Caudate nucleus (tissue), 63 donors: ENCODE measurements at places on chromosomes 16 and 17.

- DNase-seq = no peak
Measured at GRCh38 chr17:29710891-29711418, 88.2 kb upstream of the CORO6 start.

DNA sequence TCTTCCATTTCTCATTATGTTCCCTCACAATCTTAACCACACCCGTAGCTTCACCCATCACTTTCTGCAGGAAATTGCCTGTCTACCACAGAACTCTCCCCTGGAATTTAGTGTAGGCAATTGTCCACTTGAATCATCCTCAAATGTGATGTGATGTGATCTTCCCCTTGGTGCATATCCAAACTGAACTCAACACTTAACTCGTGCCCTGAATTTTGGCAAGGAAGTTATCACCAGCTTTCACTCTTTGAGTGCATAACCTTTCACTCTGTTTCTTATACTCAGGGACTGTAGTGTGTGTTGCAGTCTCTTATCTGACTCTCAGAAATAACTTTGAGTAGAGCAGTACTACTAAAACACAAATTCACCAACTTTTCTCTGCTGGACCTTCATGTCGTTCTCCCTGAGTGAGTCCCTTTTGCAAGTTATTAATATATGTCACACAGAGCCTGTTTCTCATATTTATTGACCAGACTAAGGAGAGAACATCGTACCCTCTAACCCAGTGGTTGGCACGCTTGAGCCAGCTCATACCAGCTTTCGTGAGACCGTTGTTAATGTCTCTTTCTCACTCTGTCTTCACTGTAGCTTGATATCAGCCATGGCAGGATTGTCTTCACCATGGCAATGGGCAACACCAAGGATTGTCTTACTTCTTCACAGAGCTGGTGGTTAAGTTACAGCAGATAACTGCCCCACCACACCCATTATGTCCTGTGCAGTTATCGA lies 558.9 kb upstream of the HSBP1 start:
- DNase-seq = no peak

- DNase-seq = no peak
Measured at GRCh38 chr17:7574176-7574953, 5.1 kb upstream of the CD68 start.

DNA sequence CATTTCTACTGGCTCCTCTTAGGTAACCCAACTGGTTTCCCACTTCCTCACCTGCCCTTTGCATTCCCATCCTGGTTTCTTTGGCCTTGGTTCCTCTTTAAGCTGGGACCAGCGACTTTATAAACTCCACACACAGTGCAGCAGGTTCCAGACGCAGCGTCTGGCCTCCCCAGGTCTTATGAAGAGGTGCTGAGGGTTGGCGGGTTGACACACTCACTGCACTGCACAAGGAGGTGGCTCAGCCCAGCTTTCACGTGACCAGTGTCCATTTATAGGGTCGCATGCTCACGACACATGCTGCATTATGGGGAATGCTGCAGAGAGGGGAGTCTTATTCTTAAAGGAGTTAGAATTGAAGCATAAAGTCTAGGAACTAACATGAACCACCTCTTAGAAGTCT lies 70.8 kb downstream of the ZFHX3 start:
- no peak for DNase-seq

GRCh38 chr16:79054211-79054984 lies 546.1 kb downstream of the MAF start:
- no peak for DNase-seq

GRCh38 chr16:58459344-58460218 lies 40.4 kb upstream of the NDRG4 start:
- DNase-seq = no peak

GRCh38 chr17:18356624-18357023 lies 6.7 kb downstream of the SHMT1 start:
- no peak for DNase-seq

GRCh38 chr16:47033176-47033575 lies 59.7 kb upstream of the DNAJA2 start:
- DNase-seq = no peak

- DNase-seq = no peak
Measured at GRCh38 chr16:89194340-89195311, 5.7 kb downstream of the SLC22A31 start.

DNA sequence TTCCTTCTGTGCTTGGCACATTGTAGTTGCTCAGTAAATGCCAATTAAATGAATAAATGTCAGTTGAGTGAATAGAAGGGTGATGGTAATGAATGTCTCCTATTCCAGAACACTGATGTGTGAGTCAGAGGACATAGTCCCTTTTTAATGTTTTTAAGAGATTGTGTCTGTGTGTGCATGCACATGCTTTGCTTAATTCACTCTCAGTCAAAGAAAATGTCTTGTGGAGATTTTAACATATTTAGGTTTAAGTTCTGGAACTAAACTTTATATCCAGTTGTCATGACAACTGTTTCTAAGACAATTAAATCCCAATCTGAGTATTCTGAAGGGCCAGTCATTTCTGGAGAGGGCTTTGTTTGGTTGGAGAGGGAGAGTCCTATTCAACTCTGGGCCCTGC lies 255.3 kb upstream of the CDH11 start:
- DNase-seq = no peak

DNA sequence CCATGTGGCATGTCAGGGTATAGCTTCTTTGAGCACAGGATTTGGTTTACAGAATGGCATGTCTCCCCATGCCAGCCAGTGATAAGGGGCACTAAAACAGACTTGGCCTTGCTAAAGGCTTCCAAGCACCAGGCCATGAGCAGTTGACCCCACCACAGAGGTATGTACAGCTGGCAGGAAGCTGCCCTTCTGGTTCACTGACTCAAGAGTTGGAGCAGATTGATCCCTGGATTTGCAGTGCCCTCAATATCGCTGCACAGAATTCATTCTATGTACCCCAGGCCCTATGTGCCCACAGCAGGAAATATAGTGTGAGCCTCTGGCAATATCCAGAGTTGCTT lies 24.3 kb downstream of the HLF start:
- no peak for DNase-seq

- no peak for DNase-seq
Measured at GRCh38 chr17:60535382-60536279, 9.6 kb upstream of the APPBP2 start.

GRCh38 chr17:44548376-44549230 lies 8.7 kb upstream of the FZD2 start:
- DNase-seq = no peak

DNA sequence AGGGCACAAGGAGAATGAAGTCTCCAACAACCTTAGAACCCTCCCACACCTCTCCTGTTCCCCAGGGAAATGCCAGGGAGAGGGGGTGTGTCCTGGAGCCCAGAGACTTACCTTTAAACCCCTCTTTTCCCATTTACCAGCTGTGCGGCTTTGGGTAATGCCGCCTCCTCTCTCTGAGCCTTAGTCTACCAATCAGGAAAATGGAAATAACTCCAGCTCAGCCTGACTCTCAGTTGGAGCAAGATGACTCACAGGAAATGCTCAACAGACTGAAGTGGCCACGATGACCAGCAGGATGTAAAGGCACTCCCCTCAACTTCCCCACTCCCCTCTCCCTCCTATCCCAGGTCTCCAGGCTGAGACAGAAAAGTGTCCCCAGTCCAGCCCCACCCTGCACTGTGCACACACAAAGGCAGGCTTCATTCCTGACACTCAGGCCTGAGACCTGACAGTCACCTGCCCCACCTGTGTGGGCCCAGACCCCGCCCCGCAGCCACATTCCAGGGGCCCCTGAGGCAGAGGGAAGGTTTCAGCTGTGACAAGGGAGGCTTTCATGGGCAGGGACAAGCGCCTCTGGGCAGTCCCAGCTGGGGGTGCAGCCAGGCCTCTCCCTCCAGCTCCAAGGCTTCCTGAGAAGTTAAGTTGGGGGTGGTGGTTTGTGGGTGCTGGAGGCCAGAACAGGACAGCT lies 3.0 kb upstream of the KRT15 start:
- DNase-seq = no peak

DNA sequence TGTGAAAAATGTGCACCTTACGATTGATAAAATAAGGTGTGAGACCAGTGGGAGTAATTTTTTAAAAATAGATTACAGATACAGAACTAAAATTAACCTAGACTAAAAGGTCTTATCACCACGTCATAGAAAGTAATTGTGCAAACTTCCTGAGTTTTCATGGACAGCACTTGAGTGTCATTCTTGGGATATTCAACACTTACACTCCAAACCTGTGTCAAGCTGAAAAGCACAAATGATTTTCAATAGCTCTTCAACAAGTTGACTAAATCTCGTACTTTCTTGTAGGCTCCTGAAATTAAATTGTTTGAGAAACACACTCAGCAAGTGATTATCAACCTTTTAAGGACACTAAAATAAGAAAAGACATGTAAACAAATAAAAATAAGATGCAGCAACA lies 20.5 kb downstream of the BRCA1 start:
- DNase-seq = no peak

DNA sequence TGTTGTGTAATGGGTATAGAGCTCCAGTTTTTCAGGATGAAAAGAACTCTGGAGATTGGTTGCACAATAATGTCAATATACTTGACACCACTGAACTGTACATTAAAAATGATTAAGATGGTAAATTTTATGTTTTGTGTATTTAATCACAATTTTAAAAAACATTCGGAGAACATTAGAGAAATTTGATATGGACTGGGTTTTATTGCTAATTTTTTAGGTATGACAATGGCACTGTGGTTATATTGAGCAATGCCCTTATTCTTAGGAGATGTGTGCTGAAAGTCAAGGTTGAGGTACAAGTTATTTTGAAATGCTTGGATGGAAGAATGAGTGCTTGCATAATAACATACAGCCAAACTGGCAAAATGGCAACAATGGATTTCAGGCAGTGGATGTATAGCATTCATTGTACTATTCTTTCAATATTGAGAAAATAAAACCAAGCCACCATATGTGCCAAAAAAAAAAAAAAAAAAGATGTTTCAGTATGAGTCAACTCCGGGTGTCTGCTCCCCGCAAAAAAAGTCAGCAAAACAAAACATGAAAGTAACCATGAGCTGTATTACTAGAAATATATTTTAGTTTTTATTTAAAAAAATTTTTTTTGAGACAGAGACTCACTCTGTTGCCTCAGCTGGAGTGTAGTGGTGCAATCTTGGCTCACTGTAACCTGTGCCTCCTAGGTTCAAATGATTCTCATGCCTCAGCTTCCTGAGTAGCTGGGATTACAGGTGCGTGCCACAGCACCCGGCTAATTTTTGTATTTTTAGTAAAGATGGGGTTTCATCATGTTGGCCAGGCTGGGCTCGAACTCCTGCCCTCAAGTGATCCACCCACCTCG lies 19.8 kb downstream of the HOXB1 start:
- no peak for DNase-seq

DNA sequence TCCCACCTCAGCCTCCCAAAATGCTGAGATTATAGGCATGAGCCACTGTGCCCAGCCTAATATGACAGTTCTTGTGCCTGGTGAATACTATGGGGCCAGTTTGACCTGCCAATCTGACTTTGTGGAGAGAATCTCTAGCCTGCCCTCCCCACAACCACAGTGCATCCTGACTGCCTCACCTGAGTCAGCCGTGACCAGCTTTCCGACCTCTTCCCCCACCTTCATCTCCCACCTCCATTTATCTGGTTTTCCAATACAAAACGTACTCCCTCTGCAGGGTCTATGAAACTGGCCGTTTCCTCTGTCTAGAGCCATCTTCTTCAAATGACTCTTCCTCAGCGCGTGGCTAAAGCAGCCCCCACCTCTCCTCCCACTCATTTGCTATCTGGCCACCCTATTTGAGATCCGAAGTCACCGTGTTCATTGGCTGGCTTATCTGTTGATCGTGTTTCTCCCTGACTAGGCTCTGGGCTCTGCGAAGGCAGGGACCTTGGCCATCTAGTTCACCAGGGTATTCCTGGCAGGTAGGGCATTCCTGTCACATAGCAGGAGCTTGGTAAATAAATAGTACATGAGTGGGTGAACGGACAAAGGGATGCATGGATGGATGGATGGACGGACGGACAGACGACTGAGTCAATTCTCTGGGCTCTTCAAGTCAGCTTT lies 22.3 kb upstream of the PLLP start:
- DNase-seq = no peak

GRCh38 chr16:17105239-17105797 lies 365.4 kb downstream of the XYLT1 start:
- no peak for DNase-seq

DNA sequence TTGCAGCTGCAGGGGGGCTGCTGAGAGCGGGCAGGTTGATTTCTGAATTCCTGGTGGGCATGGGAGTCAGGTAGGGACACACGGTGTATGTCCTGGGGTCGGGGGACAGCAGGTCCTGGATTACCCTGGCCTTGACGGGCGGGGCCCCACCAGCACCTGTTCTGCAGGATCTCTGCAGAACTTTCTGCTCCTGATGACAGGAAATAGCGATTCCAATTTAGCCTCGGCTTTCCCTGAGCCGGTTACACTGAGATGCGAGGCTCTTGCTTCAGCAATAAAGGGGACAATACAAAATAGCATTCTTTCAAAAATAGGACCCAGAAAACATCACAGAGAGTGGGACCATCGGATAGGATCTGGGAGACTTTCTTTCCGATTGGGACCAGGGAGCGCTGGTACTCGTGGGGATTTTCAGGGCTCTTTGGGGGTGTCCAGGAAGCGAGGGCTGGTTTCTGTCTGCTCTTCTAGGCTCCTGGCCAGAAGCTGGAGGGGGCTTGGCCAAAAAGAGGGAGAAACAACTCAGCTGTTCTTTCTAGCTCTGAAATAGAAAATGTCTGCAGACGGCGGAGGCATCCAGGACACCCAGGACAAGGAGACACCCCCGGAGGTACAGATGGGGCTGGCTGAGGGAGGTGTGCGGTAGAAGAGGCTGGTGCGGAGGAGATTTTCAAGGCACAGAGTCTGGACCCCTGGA lies 642 bp downstream of the ZNF205 start:
- no peak for DNase-seq

DNA sequence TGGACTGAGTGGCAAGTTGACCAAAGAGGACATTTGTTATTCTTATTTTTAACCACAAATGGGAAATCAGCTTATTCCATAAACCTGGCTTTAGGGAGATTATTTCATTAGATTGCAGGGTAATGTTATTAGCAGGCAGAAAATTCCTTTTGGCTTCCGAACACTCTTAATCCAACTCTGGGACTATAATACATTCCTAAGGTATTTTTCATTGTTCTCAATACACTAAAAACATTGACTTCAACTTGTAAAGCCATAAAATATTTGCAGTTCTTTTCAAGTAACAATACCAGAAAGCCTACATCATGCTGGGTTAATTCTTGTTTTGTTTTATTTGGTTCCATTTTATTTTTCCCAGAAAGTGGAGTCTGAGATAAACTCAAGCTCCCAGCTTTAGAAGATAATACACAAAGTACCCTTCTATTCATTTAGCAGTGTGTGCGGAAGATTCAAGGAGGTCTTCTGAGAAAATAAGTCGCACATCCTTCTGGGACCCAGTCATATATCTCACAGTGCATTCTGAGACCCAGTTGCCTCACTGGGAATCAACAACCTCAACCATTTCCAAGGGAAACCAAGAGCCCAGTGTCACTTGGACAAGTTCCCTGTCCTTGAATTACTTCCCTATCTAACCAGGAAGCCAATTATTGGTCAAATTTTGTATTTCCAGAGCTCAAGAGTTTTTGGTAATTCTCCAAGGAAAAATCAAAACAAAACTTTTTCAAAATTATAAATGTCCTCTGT lies 389.6 kb upstream of the DYNLRB2 start:
- DNase-seq = no peak
